RKO (cell line): ENCODE measurements at places on chromosomes 5 and 9.

GRCh38 chr9:33765411-33765810 lies 29.9 kb upstream of the PRSS3 start:
- peak; percentile 76 for DNase-seq

DNA sequence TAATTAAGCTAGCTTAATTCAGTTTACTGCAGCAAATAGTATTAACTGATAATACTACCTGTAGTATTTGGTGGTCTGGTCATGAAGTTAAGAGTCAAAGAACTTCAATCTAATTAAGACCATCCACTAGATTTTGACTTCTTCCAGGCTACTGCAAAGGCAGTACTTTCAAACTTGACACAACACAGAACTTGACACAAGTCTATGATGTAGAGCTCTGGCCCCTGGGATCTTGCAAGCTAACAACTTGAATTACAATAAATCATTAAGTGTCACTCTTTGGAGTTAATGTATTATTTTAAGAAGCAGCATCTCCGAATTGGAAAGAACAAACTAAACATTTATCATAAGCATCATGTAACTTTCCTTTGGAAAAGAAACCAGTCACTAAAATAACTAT lies 40.9 kb downstream of the UIMC1 start:
- DNase-seq, result no peak

- no peak for DNase-seq
These were observed 65.7 kb upstream of the TBC1D9B start for GRCh38 chr5:179973391-179973790.

DNA sequence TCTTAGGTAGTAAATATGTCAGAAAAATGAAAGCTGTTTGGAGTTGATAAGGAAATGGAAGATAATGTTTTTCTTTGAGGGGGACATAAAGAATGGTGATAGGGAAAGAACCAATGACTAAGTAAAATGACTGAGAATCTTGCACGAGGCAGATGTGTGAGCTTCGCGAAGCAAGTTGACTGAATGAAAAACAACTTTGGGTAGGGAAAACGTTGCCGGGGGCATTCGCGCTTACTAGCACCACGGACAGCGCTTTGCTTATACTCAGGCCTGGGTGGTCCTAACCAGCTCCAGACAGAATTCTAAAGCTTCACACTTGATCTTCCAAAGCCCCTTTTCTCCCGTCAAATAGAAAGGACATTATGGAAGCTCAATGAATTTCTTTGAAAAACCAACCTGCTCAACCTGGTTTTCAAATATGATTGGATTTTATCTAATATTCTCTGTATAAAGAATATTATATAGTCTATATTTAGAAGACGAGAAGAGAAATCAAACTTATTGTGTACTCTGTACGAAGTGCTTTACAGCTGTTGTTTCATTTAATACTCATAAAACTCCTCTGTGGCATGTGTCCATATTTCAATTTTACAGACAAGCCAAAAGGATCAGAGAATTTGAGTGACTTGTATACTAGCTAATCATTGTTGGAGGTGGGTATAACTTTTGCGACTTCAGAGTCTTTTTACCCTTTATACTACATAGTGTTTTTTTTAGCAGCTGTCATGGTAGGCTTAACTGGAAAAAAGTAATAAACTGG lies 1.9 kb upstream of the CDKN2B start:
- no peak for DNase-seq

- no peak for DNase-seq
These were observed 81.1 kb downstream of the PDZD2 start for GRCh38 chr5:31720004-31720403.

GRCh38 chr5:139809331-139809810 lies 13.8 kb downstream of the PSD2 start:
- no peak for DNase-seq

- no peak for DNase-seq
These were observed 5.5 kb downstream of the NUDT2 start for GRCh38 chr9:34334916-34335315.

- DNase-seq, result peak; percentile 87
These were observed 53.6 kb downstream of the GPR107 start for GRCh38 chr9:130107234-130107861.

DNA sequence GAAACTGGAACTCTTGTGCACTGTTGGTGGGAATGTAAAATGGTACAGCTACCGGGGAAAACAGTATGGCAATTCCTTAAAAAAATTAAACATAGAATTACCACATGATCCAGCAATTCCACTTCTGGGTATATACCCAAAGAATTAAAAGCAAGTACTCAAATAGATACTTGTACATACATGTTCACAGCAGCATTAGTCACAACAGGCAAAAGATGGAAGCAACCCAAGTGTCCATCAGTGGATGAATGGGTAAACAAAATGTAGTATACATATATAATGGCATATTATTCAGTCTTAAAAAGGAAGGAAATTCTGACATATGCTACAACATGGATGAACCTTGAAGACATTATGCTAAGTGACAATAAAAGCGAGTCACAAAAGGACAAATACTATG lies 7.4 kb upstream of the SLC22A5 start:
- DNase-seq, result no peak

DNA sequence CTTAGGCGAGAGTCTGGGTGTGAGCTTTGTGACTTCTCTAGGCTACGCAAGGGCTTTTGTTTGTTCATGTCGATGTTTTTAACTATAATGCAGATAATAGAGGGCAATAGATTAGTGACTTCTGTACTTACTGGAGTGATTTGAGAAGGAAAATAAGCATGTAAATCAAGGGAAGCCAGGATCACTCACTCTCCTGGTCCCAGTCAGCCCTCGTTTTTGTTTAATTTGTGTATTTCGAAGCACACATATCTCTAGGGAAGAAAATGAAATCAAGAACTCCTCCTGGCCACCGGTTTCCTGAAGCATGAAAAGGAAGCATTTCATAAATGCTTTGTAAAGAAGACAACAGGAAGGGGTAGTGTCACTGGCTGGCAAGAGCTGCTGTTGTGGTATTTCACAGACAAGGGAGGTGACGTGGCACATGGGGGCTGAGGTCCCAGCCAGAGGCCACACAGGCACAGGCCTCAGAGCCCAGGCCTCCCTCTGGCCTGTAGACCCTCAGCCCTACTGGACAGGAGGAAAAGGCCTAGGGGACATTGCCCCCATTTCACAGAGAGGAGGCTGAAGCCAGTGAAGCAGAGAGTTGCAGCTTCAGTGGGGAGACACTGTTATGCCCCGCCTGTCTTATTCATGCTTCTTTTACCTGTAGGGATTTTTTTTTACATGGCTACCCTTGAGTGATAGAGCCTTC lies 34.1 kb downstream of the IRF1 start:
- DNase-seq, result no peak

- no peak for DNase-seq
These were observed 480.3 kb upstream of the SEMA6A start for GRCh38 chr5:117054911-117055310.

GRCh38 chr5:148107608-148108007 lies 43.8 kb downstream of the SPINK5 start:
- peak; percentile 9 for DNase-seq

DNA sequence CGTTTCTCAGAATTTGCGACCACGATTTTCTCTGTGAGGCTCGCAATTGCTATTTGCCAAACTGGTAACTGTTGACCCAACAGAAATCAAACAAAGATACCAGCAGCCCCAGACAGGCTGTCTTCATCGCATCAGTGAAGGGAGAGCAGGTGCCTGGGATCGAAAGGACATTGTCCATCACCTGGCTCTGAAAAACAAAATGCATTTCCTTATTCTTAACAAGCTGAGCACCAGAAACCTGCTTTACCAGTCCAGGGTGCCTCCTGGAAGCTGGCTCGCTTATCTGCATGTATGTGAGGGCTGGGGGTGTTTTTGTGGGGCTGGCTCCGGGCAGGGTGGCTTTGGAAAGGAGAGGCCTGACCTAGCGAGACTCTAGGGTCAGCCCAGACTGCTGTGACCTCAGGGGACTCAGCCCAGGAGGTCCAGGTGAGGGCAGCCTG lies 24.7 kb downstream of the WWC1 start:
- no peak for DNase-seq

DNA sequence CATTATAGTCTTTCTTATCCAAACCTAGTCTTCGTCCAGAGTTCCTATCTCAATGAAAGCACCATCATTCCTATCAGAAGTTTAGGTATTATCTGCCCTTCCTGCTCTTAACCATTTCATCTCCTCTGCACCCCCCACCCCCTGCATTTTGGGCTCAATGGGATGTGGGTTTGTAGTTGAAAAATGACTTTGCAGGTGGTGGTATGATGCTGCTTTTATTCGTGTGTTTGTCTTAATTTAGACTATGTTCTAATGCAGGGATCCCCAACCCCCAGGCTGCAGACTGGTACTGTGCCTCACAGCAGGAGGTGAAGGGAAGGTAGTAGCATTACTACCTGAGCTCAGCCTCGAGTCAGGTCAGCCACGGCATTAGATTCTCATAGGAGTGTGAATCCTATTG lies 49.4 kb upstream of the ZNF608 start:
- no peak for DNase-seq

- no peak for DNase-seq
These were observed 171.9 kb downstream of the FBN2 start for GRCh38 chr5:128366147-128366546.

DNA sequence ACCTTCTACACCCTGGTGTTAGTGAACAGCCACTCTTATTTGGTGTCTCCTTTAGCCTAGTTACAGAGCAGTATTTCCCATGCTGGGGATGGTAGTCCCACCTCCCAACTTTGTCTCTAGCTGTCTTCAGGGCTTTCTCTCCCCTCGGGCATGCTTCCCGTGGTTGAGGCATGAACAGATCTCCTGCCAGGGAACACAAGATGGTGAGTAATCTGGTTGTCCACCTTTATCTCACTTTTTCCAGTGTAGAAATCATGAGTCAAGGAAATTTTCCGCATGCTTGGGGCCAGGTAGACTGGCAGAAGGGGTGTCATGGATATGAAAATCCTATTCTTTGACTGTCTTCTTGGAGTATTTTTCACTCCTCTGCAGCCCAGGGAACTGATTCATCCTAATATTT lies 532.9 kb downstream of the ANXA1 start:
- DNase-seq, result no peak
